ENCODE measurements at places on chromosomes 4 and X.

GRCh38 chr4:83568062-83568461 lies 32.2 kb downstream of the GPAT3 start:
- no peak for DNase-seq

DNA sequence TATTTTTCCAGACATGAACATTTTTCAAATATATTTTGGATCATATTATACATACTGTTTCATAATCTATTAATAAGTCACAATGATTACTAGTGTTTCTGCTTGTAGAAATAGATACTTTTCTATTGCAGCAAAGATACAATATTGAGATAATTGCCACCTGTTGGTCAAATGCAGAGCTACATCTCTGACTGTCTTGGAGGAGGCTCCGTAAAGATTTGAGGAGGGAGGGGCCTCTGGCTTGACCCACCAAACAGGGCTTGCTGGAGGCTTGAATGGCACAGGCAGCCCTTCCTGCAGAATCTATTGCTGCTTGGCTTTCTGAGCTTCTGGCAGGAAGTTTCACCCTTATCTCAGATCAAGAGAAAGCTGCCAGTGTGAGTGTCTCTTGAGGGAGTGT lies 99.3 kb upstream of the ARMCX2 start:
- peak; percentile 12 for DNase-seq

DNA sequence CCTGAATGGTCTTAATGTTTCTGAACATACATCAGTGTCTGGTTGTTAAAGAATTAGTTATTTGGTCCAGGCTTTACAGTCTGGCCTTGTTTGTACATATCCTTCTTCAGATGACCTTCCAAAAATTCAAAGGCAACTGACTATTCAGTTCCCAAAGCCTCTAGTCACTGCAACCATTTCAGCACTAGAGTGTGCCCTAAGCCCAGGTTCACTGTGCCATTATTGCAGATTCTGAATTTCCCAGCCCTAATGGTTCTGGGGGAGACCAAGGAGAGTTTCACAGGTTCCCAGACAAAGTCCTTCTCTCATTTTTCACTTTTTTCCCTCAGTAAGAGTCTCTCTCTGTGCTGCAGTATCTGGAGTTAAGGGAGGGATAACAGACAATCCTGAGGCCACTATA lies 235.8 kb downstream of the TRAM1L1 start:
- no peak for DNase-seq

- DNase-seq: no peak
Observed at GRCh38 chr4:182555997-182556418, 312.8 kb downstream of the TENM3 start.

DNA sequence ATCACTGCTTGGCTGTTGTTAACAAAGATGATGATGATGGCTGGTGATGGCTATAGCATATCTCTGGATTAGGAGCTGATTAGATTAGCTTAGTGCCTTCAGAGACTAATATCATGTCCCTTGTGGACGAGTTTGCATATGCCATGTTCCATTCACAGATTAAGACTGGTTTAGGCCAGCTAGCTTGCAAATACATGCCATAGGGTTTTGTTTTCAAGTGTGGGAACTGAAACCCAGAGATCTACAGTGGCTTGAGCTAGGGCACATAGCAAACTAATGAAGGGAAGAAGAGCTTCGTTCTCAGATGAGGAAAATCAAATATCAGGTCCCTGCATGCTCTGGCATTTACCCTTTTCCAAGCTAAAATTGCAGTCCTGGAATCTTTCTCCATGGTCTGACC lies 492.3 kb downstream of the MAGEE1 start:
- no peak for DNase-seq

DNA sequence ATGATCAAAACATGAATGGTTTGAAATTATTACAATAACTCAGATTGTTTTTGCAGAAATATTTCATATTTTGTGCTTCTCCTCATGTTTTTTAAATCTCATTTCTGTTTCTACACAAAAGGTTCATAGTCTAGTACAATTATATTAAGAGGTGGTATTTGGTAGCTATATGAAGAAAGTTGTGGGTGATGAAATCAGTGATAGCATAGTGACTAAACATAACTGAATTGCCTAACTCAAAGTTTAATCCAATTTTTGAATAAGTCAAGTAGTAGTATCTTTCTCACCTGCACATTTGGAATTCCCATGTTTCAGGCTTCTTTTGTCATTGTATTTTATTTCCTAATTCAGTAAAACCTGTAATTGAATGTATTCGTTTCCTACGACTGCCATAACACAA lies 648.7 kb downstream of the GRID2 start:
- DNase-seq: no peak

DNA sequence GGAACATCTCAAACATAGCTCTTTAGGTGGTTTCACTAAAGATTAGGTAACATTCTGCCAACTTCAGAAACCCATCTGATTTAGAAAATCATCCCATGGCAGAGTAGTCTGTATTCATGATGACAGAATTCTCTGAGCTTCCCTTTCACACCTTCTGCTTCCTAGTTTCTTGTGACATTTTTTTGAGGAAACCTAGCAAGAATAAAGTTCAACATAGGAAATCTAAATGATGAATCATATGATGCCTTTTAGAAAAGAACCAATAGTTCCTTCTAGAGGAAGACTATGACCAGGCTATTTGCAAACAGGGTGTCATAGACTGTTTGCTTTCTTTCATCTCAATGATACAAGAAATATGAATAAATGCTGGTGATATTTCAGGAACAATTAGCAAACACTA lies 49.8 kb upstream of the CAMK2D start:
- no peak for DNase-seq

- DNase-seq: no peak
Observed at GRCh38 chrX:44071847-44072551, 98.8 kb upstream of the NDP start.
